ENCODE measurements at places on chromosomes 13 and 19. TPM values are rescaled to one million over a fixed set of nuclear protein-coding genes. Genes with fewer than 3 reads are reported as not detected.

DNA sequence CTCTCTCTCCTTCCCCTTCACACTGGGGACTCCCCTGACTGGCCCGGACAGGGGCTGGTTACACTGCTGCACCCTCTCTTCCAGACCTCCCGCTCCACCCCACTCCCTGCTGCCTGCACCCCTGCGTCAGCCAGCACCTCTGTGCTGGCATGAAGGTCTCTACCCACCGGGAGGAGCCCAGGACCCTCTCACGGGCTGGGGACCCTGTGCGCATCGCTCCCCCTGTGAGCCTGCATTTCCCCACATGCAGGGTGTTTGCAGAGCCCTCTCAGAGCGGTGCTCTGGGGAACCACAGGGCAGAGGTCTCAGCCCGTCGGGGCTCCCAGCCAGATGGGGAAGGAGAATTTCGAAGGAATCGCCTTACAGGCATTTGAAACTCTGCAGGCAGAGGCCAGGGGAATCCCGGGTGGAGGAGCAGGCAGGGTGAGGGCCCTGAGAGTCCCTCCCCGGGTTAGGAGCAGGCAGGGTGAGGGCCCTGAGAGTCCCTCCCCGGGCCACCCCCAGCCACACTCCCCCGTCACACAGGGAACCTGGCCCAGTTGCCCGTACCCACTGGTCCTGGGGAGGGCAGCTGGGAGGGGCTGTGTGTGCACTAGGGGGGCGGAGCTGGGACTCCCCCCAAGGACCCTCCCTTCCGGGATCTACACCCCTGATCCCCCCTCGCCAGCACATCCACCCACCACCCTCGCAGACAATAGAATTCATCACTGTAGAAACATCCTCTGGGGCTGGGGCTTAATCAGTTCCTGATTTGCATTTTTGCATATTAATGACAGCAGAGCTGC, 16.3 kb upstream of the TCF3 start:
- DNase-seq: peak; percentile 47

- DNase-seq: peak; percentile 36
These were observed 28.2 kb downstream of the KCNC3 start for GRCh38 chr19:50300814-50301606.

GRCh38 chr19:18143902-18144301, 9.1 kb upstream of the PIK3R2 start:
- no peak for DNase-seq

GRCh38 chr19:51224163-51224641, 678 bp upstream of the CD33 start:
- no peak for DNase-seq

Gene FFAR3
- 3.1 TPM for total RNA-seq

- DNase-seq: no peak
These were observed 1.3 kb downstream of the RPS16 start for GRCh38 chr19:39434123-39435076.

GRCh38 chr13:97935071-97935470, 18.4 kb upstream of the IPO5 start:
- no peak for DNase-seq

- DNase-seq: no peak
These were observed 8.5 kb downstream of the DNAJC15 start for GRCh38 chr13:43031881-43032280.

DNA sequence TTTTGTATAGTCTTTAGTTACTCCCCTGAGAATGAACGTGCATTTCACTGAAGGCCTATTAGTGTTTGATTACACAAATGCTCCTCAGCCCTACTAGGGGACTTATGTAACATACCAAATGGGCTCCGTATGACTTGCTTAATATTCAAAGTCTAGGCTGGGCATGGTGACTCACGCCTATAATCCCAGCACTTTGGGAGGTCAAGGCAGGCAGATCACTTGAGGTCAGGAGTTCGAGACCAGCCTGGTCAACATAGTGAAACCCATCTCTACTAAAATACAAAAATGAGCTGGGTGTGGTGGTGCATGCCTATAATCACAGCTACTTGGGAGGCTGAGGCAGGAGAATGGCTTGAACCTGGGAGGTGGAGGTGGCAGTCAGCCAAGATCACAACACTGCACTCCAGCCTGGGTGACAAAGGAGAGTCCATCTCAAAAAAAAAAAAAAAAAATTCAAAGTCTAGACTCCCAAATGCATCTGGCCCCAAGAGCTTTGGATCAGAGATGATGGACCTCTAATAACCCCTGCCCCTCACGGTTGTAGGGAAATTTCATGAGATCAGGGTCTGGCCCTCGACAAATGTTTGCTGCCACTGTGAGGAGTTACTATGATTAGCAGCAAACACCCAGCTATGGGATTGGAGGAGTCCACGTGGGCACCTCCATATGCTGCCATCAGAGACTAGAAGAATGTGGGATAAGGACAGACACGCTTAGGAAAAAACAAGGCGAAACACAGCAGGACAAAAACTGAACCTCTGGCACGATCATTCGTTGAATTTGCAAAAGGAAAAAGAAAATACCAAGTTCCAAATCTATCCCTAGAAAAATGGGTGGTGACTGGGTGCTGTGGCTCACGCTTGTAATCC, 4.6 kb downstream of the FBXO17 start:
- no peak for DNase-seq

DNA sequence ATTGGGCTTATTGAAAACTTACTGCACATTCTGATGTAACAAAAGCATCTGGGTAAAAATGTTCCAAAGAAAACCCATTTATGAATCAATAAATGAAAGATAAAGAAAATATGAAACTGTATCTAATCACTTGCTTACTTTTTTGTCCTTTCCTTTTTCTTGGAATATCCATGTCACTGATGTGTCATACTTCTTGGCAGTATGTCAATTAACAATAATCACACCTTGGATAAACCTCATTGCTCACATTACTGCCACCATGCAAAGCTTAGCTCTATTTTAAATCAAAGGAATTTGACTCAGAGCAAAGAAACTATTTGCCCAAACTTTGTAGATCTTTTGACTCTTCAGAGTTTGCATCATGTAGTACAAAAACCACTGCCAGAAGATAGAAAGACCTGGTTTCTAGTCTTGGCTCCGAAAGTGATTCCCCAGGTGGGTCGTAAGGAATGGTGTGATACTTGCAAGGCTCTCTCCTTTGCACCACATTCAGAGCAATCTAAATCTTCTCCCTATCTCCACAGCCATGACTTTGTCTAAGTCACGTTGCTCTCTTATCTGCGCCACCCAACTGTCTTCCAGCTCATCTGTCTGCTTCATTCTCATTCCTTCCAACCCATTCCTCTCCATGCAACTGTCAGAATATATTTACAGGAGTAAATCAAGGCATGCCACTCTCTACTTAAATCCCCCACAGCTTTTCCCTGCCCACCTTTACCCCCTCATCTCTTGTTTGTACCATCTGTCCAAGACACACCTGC, 311.9 kb downstream of the COG6 start:
- DNase-seq: no peak

Gene CFAP97D2
- total RNA-seq: not detected

- no peak for DNase-seq
These were observed 22.9 kb downstream of the COMP start for GRCh38 chr19:18768046-18768771.
